Heart left ventricle (tissue), 16 donors: ENCODE measurements at places on chromosomes 4 and X. TPM values are rescaled to one million over a fixed set of nuclear protein-coding genes. Genes with fewer than 3 reads are reported as not detected.

REPS2 gene
- total RNA-seq, result 5.2 TPM

- no peaks in the 10 kb centered on the region for H3K27me3 ChIP-seq
- no peaks in the 10 kb centered on the region for H3K4me1 ChIP-seq
- DNase-seq, result no peak
Measured at GRCh38 chr4:96092151-96092705, 252.3 kb downstream of the PDHA2 start.

DNA sequence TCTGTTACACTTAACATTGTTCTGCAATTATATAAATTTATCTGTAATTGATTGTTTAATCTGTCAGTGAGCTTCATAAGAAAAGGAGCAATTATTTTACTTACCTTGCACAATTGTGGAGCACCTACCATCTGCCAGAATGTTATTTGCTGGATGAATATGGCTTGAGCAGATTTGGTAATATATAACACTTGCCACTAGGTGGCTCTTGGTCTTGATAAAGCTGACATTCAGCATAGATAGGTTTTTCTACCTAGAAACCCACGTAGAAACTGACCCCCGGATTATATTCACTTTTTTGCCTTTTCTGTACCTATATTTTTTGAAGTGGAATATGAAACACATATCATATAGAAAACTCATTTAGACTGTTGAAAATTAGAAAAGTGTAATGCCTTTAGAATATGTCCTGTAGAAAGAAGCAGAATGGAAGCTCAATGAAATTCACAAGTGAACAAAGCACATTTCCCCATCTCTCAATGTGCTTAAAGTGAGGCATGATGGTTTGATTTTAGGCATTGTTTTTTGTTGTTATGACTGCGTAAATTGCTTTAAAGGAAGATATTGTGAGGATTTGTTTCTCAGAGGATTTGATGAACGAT lies 9.5 kb downstream of the RBPJ start:
- no peak for DNase-seq
- H3K36me3 ChIP-seq, result no peaks in the 10 kb centered on the region
- no peak overlapping the region for H3K4me3 ChIP-seq
- H3K27me3 ChIP-seq, result no peaks in the 10 kb centered on the region
- H3K27ac ChIP-seq, result no peak overlapping the region
- peaks cover 18% of the 10 kb centered on the region for H3K4me1 ChIP-seq

GRCh38 chr4:17961249-17961648 lies 60.3 kb downstream of the LCORL start:
- H3K4me1 ChIP-seq, result no peaks in the 10 kb centered on the region
- no peaks in the 10 kb centered on the region for H3K27me3 ChIP-seq
- H3K27ac ChIP-seq, result no peak overlapping the region
- peaks cover 27% of the 10 kb centered on the region for H3K36me3 ChIP-seq
- H3K4me3 ChIP-seq, result no peak overlapping the region

DNA sequence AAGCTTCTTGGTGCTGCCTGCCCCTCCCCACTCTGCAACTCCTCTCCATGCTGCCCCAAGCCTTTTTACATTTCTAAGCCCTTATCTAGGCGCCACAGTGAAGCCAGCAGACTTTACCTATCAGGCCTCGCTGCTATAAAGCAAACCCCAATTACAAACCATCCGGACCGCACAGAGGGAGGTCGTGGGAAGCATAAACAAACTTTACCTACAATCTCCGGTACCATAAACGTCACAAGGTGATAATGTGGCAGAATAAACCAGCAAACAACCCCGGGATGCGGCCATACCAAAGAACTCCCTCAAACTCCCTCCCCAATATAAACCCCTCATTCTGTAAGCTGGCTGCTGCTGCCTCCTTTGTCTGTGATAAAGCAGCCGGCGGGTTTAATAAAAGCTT lies 54.0 kb upstream of the ZCCHC13 start:
- H3K27ac ChIP-seq, result peak overlapping the region; percentile 65
- DNase-seq, result no peak
- no peak overlapping the region for H3K4me3 ChIP-seq
- H3K27me3 ChIP-seq, result no peaks in the 10 kb centered on the region
- peaks cover 16% of the 10 kb centered on the region for H3K4me1 ChIP-seq

PAGE5 gene
- total RNA-seq, result not detected

DNA sequence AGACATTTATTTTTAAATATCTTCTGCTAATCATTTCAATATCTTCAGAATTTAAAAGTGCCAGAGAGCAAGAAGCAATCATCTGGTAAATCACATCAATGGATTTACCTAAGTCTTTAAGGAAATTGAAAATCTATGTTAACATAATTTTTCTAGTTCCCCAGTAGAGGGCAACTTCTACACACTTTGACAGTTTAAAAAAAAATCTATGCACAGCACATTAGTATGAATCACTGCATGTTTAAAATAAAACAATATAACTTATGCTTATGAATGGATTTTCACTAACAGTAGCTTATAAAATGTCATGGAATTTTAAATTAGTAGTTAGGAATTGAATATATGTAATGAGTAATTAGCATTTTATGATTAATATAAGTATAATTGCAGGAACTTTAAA lies 126.5 kb downstream of the REELD1 start:
- no peak overlapping the region for H3K27ac ChIP-seq
- no peaks in the 10 kb centered on the region for H3K36me3 ChIP-seq
- H3K4me1 ChIP-seq, result no peaks in the 10 kb centered on the region
- no peak for DNase-seq
- no peak overlapping the region for H3K4me3 ChIP-seq

DNA sequence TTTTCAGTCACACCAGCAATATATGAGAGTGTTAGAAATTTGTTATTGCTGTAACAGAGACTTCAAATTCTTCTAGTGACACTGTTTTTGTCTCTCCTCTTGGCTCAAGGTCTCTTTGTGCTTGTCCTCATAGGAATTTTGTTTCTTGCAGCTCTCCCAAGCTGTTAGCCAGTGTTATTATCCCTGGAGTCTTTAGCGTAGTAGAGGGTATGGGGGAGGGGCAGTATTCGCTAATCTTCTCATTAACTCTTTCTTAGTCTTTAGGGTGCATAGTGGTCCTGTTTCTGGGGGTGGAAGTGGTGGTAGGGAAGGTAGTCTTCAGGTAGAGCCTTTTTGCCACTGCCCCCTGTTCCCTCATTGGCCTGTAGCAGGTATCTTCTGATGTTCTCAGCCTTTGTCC lies 79.4 kb downstream of the JADE3 start:
- no peaks in the 10 kb centered on the region for H3K4me1 ChIP-seq
- no peaks in the 10 kb centered on the region for H3K27me3 ChIP-seq
- no peak for DNase-seq
- no peak overlapping the region for H3K4me3 ChIP-seq
- no peaks in the 10 kb centered on the region for H3K36me3 ChIP-seq

DNA sequence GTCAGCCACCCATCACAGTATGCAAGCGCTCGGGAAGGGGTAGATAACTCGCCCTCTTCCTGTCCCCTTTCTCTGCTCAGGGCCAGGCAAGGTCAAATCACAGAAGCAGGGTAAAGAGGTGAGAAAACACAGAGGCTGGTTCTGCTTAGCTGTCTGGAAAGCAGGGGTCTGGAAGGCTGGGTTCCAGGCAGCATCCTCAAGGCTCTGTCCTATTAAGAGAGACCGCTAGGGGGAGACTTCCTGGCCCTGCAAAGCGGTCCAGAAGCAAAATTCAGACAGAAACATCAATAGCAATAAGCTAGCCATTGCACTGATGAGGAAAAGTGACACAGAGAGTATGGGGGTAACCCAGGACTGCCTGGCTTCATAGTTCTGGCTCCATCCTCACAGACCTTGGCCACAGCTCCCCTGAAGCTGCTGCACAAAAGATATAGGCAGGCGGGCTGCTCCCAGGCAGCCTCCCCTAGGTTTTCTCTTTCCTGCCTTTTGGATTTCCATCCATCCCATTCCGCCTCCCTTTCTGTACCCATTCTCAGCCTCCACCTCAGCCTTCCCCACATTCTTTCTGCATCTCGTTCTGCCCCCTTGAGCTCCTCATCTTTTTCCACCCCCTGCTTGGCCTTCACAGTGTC lies 308.5 kb downstream of the EVC2 start:
- H3K4me3 ChIP-seq, result no peak overlapping the region
- no peaks in the 10 kb centered on the region for H3K27me3 ChIP-seq
- no peak for DNase-seq
- no peaks in the 10 kb centered on the region for H3K4me1 ChIP-seq
- no peaks in the 10 kb centered on the region for H3K36me3 ChIP-seq

TKTL1 gene
- total RNA-seq, result 7.7 TPM

DMD gene
- 236 TPM for total RNA-seq

DNA sequence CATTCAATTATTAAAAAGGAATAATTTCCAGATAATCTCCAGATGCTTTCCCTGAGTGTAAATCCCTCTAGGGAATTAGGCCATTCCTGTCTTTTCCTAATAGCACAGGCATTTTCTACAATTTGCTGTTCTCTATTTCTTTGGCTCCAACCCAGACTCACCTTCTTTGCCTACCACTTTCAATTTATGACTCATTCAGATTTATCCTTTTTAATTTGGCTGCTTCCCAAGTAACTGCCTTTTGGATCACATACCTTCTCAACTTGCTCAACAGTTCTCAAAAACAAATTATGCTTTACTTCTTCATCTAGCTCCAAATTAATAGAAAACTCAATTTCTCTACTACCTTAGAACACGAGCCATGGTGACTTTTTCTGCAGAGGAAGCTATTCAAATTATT lies 1166.3 kb upstream of the PCDH7 start:
- no peak for DNase-seq
- H3K4me3 ChIP-seq, result no peak overlapping the region
- H3K36me3 ChIP-seq, result no peaks in the 10 kb centered on the region
- no peaks in the 10 kb centered on the region for H3K27me3 ChIP-seq
- no peak overlapping the region for H3K27ac ChIP-seq

CDKL2 gene
- total RNA-seq, result not detected

TNIP3 gene
- not detected for total RNA-seq

CNKSR2 gene
- total RNA-seq, result 2.1 TPM

AKAP4 gene
- not detected for total RNA-seq

AADAT gene
- 3.3 TPM for total RNA-seq

- H3K27ac ChIP-seq, result peak overlapping the region; percentile 91
- DNase-seq, result peak; percentile 49
- peak overlapping the region; percentile 90 for H3K4me3 ChIP-seq
- no peaks in the 10 kb centered on the region for H3K36me3 ChIP-seq
- H3K4me1 ChIP-seq, result no peaks in the 10 kb centered on the region
Measured at GRCh38 chr4:88008122-88008742, 797 bp downstream of the PKD2 start.

MAPK10 gene
- total RNA-seq, result 1.7 TPM

DNA sequence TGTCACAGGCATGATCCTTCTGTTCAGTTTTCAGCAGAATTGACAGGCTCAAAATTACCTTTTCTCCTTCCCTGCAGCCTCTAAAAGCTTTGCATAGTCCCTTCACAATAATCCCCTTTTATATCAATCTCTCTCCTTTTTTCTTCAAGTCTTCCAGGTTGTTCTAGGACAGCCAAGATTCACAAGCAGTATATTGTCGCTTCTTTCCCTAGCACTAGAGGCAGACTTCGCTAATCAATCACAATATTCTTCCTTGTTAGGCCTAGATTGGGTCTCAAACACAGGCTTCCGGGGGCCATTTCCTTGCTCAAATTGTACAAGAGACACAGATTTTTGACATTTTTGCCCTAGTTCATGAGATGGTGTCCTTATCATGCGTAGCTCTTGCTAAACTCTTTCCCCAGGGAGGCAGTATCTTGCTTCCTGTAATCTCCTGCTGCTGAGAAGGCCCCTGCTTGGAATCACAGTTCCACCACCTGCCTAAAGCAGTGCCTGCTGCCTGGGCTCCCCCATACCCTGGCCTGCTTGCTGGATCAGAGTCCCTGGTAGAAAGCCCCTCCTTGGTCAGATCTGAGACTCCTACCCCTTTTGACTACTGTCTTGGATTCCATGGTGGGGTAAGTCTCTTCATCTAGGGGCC lies 57.3 kb downstream of the DMP1 start:
- H3K27ac ChIP-seq, result no peak overlapping the region
- H3K4me1 ChIP-seq, result no peaks in the 10 kb centered on the region
- no peak overlapping the region for H3K4me3 ChIP-seq

DNA sequence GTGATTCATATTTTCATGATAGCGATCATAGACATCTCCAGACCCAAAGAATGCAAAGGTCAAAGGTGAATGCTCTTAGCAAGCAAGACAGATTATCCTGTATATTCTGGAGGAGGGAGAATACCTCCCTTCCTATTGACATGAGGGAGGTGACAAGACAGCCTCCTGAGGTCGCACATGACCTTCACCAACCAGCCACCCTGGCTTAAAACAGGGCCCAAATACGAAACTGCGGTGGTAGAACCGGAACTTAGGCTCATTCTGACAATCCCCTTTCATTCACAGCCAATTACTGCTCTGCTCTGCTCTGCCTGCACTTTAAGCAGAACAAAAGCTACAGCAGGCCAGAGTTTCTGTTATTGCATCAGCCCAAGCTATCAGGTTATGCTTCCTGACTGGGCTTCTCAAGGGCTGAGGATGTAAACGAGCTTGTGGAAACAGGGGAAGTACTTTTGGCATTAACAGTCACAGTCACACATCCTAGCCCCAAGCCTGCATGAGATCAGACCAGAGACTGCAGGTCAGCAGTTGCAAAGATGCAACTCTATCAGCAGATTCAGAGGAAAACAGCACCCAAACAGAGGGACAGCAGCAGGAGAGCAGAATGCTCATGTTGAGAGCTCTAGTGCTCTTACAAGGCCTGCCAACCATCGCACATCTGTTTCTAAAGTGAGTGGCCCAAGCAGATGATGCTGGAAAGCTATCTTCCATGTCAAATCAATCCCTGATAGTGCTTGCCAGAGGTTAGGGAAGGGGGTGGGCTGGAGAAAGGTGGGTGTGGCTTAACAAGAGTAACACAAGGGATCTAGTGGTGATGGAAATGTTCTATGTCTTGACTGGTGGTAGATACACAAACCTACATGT lies 51.3 kb upstream of the MAP3K15 start:
- H3K4me3 ChIP-seq, result no peak overlapping the region
- peak overlapping the region; percentile 91 for H3K27ac ChIP-seq
- DNase-seq, result no peak
- peaks cover 9% of the 10 kb centered on the region for H3K4me1 ChIP-seq

DNA sequence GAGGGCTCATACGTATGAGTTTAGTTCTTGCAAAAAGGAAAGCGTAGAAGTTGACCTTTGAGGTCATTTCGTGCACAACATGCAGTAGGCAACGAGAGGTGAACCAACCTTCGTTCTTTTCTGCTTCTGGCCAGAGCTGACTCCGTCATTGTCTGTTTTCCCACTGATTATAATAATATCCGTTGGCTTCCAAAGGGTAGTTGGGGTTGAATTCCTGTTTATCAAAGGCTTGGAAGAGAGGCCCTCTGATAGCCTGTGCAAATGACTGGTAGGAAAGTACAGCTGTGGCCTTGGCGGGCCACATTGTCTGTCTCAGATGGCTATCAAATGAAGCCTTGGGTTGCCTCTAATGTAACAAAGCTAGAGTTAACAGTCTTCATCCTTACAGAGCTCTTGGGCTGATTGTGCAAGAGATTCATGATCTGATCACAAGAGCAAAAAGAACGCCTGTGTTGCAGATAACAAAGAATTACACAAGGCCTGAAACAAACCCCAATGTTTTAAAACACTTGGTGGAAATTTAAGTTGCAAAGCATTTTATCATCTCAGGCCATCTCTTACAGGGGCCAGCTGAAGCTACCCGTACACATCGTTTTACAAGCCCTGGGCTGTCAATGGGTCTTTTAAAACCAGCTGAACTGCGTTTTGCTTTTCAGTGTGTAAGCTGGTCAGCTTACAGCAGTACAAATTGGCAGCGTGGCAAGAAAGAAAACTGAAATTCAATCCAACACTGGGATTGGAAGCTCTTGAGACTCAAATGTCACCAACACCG lies 46.1 kb upstream of the FAM9C start:
- peak overlapping the region; percentile 90 for H3K27ac ChIP-seq
- no peaks in the 10 kb centered on the region for H3K27me3 ChIP-seq
- no peaks in the 10 kb centered on the region for H3K36me3 ChIP-seq
- H3K4me1 ChIP-seq, result peaks cover 13% of the 10 kb centered on the region

- H3K27me3 ChIP-seq, result no peaks in the 10 kb centered on the region
- H3K27ac ChIP-seq, result no peak overlapping the region
Measured at GRCh38 chr4:169215656-169216055, 55.1 kb downstream of the SH3RF1 start.
